ENCODE measurements at places on chromosomes 12 and 14. TPM values are rescaled to one million over a fixed set of nuclear protein-coding genes. Genes with fewer than 3 reads are reported as not detected.

Gene GCH1
- 1.5 TPM for total RNA-seq

Gene POTEM
- total RNA-seq, result not detected

Gene PIK3C2G
- total RNA-seq, result not detected

Gene SERPINA10
- total RNA-seq, result not detected

Data from fibroblast of lung (primary cell).